Pancreas (tissue), 10 donors: ENCODE measurements at places on chromosomes 2 and 18.
A peak's percentile ranks its signal among the peaks of the same experiment; 100 is the strongest.

- H3K27me3 ChIP-seq = no peaks in the 10 kb centered on the region
- peaks cover 19% of the 10 kb centered on the region for H3K36me3 ChIP-seq
Observed at GRCh38 chr2:219542931-219543595, 546 bp downstream of the CHPF start.

DNA sequence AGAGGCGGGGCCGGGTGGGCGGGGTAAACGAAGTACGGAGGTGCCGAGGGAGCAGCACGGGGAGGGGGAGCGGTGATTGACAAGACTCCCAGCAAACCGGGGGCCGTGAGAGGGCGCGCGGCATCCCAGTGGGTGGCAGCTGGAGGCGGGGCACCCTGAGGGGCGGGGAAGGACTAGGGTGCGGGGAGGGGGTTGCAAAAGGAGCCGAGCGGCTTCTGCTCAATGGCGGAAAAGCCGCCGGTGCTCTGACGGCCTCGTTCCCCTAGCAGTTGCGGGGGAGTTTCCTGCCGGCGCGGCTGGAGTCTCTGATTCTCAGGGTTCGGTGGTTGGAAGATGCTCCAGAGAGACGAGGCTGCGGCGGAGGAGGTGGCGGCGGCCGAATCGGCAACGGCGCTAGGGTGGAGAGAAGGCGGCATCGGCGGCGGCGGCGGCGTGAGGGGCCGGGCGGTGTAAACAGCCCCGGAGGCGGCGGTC is at the start of gene PPM1B:
TSS of gene PPM1B (plus strand) at position 195 of the 474 bp plus-strand sequence. CDS start 32,325 bp downstream, outside the sequence.
- peak within 1 kb of the TSS; percentile 75 for H3K4me3 ChIP-seq
- peaks cover 25% of the 10 kb centered on the region for H3K4me1 ChIP-seq
- H3K27ac ChIP-seq = peak within 1 kb of the TSS; percentile 99
- peak; percentile 99 for DNase-seq
- H3K36me3 ChIP-seq = no peaks in the 10 kb centered on the region
- H3K27me3 ChIP-seq = no peaks in the 10 kb centered on the region

- H3K4me1 ChIP-seq = no peaks in the 10 kb centered on the region
- no peaks in the 10 kb centered on the region for H3K27me3 ChIP-seq
- no peak overlapping the region for H3K4me3 ChIP-seq
- H3K27ac ChIP-seq = no peak overlapping the region
- H3K36me3 ChIP-seq = no peaks in the 10 kb centered on the region
Observed at GRCh38 chr2:195542067-195542466, 115.0 kb upstream of the SLC39A10 start.

GRCh38 chr2:119480184-119480583 is 44.1 kb downstream of the SCTR start:
- no peak for DNase-seq
- H3K27me3 ChIP-seq = no peaks in the 10 kb centered on the region
- no peaks in the 10 kb centered on the region for H3K36me3 ChIP-seq
- H3K4me3 ChIP-seq = no peak overlapping the region
- H3K4me1 ChIP-seq = peaks cover 19% of the 10 kb centered on the region

GRCh38 chr2:25482341-25482740 is 140.6 kb upstream of the DNMT3A start:
- H3K4me3 ChIP-seq = no peak overlapping the region
- H3K4me1 ChIP-seq = no peaks in the 10 kb centered on the region
- no peaks in the 10 kb centered on the region for H3K27me3 ChIP-seq

DNA sequence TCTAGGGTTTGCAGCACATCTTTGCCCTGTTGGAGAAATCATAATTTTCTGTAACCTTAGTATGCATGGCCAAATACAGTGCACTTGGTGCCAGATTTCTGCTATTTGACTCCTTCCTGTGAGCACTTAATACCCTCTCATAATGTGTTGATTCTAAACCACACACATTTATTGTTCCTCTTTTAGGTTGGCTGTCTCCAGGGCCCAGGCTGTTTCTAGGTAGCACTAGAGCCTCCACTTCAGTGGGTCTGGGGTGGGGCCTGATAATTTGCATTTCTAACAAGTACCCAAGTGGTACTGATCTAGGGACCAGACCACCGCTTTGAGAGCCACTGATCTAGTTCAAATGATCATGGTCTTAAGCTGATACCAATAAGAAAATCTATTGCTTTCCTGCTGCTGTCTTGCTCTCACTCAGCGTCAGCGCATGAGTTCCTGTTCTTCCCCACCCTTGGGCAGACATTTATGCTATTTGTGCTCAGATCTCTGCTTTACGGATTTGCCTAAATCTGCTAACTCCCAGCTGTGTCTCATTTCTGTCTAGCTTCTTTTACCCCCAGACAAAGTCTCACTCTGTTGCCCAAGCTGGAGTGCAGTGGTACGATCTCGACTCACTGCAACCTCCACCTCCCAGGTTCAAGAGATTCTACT is 7.4 kb downstream of the PTRHD1 start:
- no peak for DNase-seq
- H3K27me3 ChIP-seq = no peaks in the 10 kb centered on the region
- H3K36me3 ChIP-seq = no peaks in the 10 kb centered on the region

DNA sequence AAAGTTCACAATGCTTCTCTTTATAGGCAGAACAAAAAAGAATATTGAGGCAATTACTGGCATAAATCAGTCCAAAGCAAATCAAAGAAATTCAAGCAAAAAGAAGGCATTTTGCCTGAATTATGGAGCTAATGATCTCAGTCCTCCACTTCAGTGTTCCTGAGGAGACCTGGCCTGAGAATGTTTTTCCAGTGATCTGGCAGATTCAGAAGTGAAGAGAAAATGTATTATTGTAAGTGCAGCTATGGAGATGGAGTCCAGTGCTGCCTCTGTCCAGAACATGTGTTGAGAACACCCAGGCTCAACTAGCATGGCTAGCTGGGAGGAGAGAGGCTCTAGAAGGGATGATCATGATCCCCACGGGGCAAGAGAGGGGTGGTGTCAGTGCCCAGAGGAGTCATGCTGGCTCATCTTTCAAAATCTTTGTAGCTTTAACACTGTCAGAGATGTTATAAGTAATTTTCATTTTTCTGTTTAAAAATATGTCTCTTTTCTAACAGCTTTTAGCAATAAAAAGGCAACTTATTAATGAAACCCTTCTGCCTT is 367.0 kb upstream of the RAB12 start:
- DNase-seq = no peak
- no peak overlapping the region for H3K27ac ChIP-seq
- no peaks in the 10 kb centered on the region for H3K4me1 ChIP-seq
- H3K36me3 ChIP-seq = no peaks in the 10 kb centered on the region
- H3K4me3 ChIP-seq = no peak overlapping the region

GRCh38 chr18:50707855-50708469 is 111.9 kb downstream of the MRO start:
- H3K36me3 ChIP-seq = no peaks in the 10 kb centered on the region
- no peak overlapping the region for H3K4me3 ChIP-seq
- DNase-seq = no peak
- no peaks in the 10 kb centered on the region for H3K27me3 ChIP-seq
- H3K4me1 ChIP-seq = peaks cover 11% of the 10 kb centered on the region

- peaks cover 2% of the 10 kb centered on the region for H3K36me3 ChIP-seq
- no peaks in the 10 kb centered on the region for H3K27me3 ChIP-seq
- no peaks in the 10 kb centered on the region for H3K4me1 ChIP-seq
- no peak overlapping the region for H3K4me3 ChIP-seq
- no peak overlapping the region for H3K27ac ChIP-seq
Observed at GRCh38 chr18:77022116-77022515, 110.5 kb downstream of the MBP start.

GRCh38 chr2:45033302-45033701 is 24.1 kb upstream of the SIX2 start:
- DNase-seq = no peak
- no peak overlapping the region for H3K27ac ChIP-seq
- no peaks in the 10 kb centered on the region for H3K27me3 ChIP-seq
- no peaks in the 10 kb centered on the region for H3K36me3 ChIP-seq

DNA sequence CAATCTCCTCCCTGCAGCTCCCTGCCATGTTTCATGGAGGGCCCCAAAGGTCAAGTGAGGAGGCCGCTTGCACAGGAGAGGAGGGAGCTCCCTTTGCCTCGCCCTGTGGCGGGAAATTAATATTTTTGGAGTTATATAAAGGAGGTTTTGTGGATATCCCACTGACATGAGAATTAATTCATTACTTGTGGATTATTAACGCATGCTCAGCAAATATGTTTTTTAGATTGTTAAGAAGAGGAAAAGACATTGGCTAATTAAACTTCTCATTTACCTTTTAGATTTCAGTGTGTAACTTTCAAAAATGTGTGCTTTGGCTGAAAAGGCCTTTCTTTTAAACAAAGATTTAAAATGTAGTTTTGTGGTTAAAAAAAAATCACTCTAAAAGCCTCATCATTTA is 474.0 kb downstream of the SOCS6 start:
- H3K36me3 ChIP-seq = no peaks in the 10 kb centered on the region
- DNase-seq = no peak
- no peak overlapping the region for H3K4me3 ChIP-seq
- no peaks in the 10 kb centered on the region for H3K27me3 ChIP-seq
- no peak overlapping the region for H3K27ac ChIP-seq
